BE2C (cell line): ENCODE measurements at places on chromosomes 4 and X.
A peak's percentile ranks its signal among the peaks of the same experiment; 100 is the strongest.

GRCh38 chr4:61938250-61938846 lies 738.2 kb downstream of the ADGRL3 start:
- peak; percentile 58 for DNase-seq

DNA sequence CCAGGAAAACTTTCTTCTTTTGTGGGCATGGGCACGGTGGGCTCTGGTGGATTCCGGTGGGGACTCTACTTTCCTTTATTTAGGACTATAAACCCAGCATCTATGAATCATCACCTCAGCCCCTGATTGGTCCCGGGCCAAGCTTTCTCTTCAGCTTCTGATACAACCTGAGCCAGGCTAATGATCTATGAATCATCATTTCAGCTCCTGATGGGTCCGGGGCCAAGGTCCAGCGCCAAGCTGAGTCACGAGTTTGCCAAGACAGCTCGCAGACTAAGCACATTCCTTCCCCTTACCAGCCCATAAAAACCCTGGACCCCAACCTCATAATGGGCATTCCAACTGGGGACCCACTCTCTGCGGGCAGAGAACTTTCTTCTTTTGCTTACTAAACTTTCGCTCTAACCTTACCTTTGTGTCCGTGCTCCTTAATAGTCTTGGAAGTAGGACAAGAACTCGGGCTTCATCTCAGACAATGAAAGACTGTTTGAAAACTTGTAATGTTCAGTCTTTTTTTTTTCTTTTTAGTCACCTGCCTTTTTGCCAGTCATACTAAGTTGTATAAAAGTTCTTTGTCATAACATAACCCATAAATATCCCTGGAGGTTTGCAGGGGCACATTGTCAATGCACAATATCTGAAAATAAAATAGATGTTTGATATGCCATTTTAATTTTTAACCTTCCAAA lies 904.9 kb upstream of the EPHA5 start:
- DNase-seq: no peak

GRCh38 chrX:153029875-153030274 lies 26.4 kb upstream of the PNMA3 start:
- DNase-seq: no peak

- DNase-seq: peak; percentile 60
These were observed 19.1 kb downstream of the SH3BP2 start for GRCh38 chr4:2811830-2812611.

DNA sequence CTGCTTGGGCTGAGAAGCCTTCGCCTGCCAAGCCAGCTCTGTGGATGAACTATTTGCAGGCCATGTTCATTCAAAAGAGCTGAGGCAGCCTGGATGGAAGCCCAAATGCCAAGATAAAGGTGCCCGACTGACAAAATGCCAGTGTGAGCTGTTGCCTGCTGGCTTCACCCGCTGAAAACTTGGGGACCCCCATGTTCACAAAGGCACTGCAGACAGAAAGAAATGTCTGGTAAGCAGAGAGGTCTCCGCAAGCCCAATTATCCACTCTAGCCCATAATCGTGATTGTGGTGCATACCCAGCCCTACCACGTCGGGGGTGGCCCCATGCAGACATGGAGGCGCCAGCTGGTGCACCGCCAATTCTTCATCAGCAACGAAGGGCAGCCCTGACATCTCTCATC lies 13.0 kb upstream of the SMIM20 start:
- DNase-seq: no peak

GRCh38 chr4:15754323-15754722 lies 23.8 kb upstream of the CD38 start:
- DNase-seq: no peak

DNA sequence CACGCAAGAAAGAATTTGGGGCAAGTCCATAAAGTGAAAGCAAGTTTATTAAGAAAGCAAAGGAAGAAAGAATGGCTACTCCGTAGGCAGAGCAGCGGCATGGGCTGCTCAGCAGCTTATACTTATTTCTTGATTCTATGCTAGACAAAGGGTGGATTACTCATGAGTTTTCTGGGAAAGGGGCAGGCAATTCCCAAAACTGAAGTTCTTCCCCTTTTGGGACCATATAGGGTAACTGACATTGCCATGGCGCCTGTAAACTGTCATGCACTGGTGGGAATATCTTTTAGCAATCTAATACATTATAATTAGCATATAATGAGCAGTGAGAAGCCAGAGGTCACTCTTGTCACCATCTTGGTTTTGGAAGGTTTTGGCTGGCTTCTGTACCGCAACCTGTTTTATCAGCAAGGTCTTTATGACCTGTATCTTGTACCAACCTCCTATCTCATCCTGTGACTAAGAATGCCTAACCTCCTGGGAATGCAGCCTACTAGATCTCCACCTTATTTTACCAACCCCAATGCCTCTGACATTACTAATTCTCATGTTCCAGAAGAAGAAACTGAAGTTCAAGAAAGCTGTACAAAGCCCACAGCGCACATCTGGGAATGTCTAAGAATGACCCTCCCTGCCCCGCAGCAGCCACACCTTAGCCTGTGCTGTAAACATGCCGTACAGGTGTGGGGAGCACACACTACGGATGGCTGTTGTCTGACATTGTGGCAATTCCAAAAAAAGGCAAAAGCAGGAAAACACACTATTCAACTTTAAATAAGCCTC lies 18.6 kb downstream of the RXFP1 start:
- DNase-seq: no peak

DNA sequence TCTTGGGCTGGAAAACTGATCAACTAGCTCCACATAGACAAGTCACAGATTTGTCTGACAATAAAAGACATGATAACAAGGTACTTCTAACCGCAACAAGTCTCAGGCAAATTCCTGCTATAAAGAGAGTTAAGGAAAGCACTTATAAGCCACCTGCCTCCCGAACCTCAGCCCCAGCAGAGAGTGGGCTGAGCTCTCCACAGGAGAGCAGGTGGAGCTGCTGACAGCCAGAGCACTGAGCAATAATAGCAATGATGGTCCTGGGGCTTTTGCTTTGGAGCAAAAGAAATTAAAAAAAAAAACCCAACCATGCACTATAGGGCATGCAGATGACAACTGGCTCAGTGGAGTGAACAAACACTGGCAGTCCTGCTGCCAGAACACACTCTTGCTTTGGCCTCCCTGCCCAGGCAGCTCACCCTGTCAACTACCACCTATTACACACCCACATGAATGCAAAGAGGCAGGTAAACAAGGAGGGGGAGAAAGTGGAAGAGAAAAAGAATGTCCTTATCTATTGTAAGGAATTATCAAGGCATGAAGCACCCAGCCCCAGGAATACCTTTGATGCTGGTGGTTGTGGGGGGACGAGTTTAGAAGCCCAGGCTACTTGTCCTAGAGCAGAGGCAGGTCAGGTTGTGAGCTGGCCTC lies 135.8 kb upstream of the DGKK start:
- DNase-seq: no peak

DNA sequence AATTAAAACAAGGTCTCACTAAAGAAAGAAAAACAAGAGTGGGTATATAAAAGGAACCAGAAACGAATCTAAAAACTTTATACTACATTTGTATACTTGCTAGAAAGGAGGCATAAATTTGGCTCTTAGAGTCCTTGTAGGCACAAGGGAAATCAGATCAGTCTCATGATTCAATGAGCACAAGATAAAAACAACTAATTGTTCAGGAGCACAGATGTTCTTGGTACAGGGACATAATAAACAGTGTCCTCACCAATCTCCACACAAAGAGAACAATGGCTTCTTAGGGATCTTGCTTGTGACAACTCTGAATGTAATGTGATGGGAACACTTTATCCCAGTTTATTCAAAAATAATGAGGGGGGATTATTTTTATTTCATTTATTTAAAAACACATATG lies 28.3 kb downstream of the TMEM144 start:
- no peak for DNase-seq

GRCh38 chrX:69093960-69094871 lies 71.0 kb downstream of the PJA1 start:
- peak; percentile 51 for DNase-seq

GRCh38 chrX:26586570-26586969 lies 370.6 kb downstream of the MAGEB5 start:
- no peak for DNase-seq

- no peak for DNase-seq
These were observed 519.2 kb downstream of the PCDH10 start for GRCh38 chr4:133668061-133668851.

DNA sequence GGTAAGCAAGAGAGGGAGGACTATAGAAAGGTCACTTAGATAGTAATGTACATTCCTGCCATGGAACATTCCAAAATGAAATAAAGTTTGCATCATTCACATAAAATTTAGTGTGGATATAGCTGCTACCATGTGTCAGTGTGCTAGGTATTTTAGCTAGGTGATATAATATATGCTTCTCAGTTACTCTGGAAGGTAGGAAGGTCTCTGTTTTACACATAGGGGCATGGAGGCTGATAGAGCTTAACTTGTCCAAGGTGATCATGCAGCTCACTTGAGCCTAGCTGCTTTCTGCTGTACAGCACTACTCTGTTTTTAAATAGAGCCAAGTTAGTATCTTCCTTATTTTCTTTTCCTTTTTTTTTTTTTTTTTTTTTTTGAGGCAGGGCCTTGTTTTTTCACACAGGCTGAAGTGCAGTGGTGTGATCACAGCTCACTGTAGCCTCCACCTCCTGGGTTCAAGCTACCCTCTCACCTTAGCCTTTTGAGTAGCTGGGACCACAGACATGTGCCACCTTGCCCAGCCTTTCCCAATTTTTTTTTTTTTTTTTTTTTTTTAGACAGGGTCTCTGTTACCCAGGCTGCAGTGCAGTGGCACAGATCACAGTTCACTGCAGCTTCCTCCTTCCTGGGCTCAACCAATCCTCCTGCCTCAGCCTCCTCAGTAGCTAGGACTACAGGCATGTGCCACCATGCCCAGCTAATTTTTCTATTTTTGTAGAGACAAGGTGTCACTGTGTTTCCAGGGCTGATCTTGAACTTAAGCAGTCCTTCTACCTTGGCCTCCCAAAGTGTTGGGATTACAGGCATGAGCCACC lies 10.4 kb downstream of the AFF1 start:
- DNase-seq: no peak

- no peak for DNase-seq
These were observed 100.6 kb downstream of the LUZP4 start for GRCh38 chrX:115390078-115390477.

DNA sequence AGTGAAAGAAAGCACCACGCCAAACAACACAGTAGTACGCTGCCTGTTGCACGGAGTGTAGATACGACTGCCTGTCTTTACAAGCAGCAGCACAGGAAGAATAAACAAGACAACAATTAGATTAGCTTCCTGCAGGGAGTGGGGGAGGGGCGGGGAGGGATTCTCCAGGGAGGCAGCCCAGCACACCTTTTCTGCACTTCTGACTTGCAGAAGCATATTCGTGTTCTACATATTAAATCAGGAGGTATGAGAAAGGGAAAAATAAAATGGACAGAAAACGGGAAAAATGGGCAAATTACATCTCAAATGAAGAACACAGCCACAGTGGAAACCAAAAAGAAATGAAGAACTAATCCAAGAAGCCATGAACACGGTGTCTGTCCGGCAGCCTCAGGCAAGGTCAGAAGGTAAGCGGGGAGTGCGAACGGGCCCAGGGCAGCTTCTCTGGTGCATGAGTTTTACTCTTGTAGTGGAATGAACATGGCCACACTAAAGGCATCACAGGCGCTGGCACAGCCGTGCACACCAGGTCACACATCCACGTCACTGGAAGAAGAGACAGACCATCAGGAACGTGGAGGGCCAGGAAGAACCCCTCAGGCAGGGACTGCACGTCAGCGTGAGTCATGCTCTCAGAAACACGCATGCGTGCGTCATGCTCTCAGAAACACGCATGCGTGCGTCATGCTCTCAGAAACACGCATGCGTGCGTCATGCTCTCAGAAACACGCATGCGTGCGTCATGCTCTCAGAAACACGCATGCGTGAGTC lies 20.1 kb upstream of the ADRA2C start:
- DNase-seq: peak; percentile 46

- DNase-seq: no peak
These were observed 28.2 kb downstream of the IL13RA1 start for GRCh38 chrX:118755633-118756032.

DNA sequence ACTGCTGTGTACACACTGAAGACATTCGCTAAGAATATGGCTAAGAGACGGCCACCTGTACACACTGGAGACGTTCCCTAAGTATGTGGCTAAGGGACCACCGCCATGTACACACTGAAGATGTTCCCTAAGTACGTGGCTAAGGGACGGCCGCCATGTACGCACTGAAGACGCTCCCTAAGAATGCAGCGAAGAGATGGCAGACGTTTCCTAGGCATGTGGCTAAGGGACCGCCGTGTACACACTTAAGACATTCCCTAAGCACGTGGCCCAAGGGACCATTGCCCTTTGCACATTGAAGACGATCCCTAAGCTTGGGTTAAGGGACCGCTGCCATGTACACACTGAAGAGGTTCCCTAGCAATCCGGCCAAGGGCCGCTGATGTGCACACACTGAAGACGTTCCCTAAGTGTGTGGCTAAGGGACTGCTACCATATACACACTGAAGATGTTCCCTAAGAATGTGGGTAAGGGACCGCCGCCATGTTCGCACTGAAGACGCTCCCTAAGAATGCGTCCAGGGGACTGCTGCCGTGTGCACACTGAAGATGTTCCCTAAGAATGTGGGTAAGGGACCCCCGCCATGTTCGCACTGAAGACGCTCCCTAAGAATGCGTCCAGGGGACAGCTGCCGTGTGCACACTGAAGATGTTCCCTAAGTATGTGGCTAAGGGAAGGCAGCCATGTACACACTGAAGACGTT lies 36.7 kb downstream of the DHRSX start:
- no peak for DNase-seq

- DNase-seq: peak; percentile 63
These were observed 586 bp downstream of the BCAP31 start for GRCh38 chrX:153723351-153724251.

GRCh38 chr4:37795581-37796195 lies 30.8 kb upstream of the PGM2 start:
- no peak for DNase-seq

DNA sequence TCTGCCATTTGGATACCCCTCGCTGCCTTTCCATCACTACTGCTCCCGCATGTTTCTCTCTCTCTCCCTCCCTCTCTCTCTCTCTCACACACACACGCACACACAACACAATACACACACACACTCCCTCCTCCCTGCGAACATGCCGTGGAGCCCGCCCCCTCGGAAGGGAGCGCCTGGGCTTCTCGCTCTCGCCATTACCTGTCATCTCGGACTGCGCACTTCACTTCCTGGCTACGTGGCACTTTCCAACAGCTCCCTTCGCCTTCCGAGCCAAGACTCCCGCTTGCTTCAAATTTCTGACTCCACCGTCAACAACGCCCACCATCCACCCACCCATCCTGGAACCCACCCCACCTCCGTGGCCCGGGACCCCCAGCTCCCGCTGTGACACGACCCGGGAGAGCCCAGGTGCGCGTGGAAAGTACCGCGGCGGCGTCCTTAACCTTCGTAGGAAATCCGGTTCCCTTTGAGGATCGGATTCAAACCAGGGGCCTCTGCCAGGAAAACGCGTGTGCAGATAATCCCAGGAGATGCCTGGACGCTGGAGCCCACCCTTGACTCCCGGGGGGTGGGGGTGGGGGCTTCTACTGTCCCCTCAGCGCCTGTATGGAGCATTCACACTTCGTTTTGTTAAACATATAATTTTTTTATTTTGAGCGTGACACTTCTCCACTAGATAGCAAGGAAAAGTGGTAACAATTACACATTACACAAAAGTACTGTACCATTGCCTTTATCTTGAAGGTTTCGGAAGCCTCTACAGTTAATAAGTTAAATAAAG lies 12.5 kb downstream of the ARX start:
- DNase-seq: no peak

GRCh38 chr4:2138846-2139500 lies 79.8 kb downstream of the NAT8L start:
- no peak for DNase-seq

- no peak for DNase-seq
These were observed 121.2 kb upstream of the GUCY1A1 start for GRCh38 chr4:155545456-155545855.

- DNase-seq: peak; percentile 56
These were observed 78.5 kb downstream of the ANXA3 start for GRCh38 chr4:78629991-78630541.
